Motor neuron (in vitro differentiated cells): ENCODE measurements at places on chromosomes 16 and 17. TPM values are rescaled to one million over a fixed set of nuclear protein-coding genes. Genes with fewer than 3 reads are reported as not detected.

DNA sequence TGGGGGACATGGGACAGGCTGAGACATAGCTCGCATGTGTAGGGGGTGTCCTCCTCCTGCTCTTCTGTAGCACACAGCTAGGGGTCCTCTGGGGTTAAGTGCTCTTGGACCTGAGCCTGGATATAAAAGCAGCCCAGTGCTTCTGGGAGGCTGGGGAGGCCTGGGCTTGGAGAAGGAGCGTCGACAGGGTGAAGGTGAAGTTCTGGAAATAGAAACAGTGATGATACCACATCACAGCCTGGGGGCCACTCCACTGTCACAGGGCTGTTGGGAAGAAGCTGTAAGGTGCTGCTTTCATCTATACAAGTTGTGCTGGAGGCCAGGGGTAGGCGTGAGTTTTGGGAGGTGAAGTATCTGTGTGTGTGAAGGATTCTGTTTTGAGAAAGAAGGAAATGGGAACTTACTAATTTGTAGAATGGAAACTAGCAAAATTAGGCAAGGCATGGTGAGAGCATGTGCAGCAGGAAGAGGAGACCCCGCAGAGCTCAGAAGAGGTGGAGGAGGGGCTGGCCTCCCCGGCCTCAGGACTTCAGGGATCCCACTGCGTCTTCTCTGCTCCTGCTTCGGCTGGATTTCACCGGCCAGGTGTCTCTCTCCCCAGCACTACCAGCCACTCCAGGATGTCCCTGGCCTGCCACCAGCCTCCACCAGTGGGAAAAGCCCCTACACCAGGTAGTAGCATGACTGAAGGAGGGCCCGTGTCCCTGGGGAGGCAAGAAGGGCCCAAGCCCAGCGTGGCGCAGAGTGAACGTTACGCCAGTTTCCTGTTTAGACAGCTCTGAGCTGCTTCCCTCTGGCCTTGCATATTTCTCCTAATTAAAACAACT is 19.4 kb downstream of the PLCG2 start:
- no peak for ATAC-seq

- ATAC-seq, result no peak
Measured at GRCh38 chr17:16374146-16374938, 6.5 kb upstream of the UBB start.

DNA sequence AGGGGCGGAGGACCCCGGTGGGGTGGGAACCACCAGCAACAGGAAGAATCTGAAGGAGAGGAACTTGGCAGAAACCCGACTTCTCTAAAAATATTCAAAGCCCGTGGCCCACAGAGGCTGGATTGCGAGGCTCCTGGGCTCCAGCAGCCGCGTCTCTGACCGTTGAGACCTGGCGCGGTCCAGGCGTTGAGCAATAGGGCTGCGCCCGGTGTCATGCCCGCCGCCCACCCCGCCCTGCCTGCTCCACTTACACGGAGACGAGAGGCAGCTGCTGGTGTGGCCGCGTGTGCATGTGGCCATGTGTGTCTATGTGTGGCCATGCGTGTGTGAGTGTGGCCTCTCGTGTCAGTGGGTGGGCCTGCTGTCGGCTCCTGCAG is 83.6 kb downstream of the IRF8 start:
- ATAC-seq, result no peak

DNA sequence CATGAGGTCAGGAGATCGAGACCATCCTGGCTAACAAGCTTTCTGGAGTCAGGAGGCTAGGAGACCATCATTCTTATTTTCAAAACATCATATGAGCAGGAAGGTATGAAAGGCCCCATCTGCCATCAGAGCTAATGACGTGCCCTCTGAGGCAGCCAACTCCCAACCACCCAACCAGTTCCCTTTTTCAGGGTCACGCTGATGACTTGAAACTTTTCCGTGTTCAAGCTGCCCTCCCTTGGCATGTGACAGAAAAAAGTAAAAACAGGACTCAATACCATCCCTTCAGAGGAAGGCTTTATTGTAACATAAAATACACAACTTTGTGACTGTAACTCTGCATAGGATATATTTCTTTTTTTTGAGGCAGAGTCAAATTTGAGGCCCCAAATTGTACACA is 4.6 kb upstream of the GHDC start:
- ATAC-seq, result no peak

DNA sequence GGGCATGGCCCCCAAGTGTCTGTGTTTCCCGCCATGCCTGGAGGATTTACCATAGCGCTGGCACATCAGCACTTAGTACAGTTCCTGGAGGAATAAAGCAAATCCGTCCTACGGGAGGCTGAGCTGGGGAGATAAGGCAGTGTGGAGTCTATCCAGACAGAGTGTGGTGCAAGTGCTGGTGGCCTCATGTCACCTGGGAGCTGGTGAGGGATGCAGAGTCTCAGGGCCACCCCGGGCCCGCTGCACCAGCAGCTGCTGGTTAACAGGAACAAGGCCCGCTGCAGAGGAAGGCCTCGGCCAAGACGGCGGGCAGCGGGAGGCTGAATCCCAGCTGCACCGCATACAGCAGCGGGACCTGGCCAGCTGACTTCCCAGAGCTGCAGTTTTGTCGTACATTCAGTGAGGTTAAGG is 57.3 kb upstream of the CDC42EP4 start:
- ATAC-seq, result no peak

- peak; percentile 91 for ATAC-seq
Measured at GRCh38 chr17:13024526-13025257, 6.9 kb upstream of the ELAC2 start.

GRCh38 chr17:79927688-79928501 is 88.7 kb upstream of the CBX4 start:
- no peak for ATAC-seq

DNA sequence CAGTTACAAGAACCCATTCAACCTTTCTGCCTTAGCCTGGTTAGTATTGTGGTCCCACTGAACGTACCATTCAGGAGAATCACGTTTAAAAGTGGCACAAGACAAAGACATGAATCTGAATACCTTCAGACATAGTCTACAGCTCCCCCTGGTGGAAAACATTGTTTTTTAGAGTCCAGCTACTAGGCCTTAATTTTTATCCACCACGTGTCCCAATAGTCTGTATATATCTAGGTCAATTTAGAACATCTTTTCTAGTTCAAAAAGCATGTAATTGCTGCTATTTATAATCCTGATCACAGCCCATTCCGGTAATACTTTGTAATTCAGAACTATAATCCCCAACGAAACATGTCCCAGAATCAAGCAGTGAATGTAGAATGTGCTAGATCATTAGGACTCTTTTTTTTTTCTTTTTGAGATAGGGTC is 13.7 kb upstream of the GUCY2D start:
- ATAC-seq, result peak; percentile 45

DNA sequence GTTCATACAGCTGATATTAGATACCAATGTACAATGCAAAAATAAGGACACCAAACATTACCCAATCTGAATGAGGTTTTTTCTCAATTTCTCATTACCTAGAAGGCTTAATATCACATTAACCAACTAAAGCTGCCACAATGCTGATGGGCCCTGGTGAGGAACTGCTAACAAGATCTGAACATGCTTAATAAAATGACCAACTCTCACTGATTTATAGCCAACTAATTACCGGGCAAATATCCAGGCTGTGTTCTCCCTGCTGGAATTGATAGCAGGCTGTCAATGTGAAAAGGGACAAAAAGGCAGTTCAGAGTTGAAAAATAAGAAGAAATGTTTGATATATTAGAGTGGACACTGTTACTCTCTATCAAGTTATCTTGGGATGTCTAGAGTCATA is 124.6 kb downstream of the TOX3 start:
- ATAC-seq, result peak; percentile 68

GRCh38 chr17:64281962-64282752 is 19.1 kb upstream of the TEX2 start:
- peak; percentile 64 for ATAC-seq

GRCh38 chr16:28218109-28218508 is 6.3 kb upstream of the XPO6 start:
- no peak for ATAC-seq

DNA sequence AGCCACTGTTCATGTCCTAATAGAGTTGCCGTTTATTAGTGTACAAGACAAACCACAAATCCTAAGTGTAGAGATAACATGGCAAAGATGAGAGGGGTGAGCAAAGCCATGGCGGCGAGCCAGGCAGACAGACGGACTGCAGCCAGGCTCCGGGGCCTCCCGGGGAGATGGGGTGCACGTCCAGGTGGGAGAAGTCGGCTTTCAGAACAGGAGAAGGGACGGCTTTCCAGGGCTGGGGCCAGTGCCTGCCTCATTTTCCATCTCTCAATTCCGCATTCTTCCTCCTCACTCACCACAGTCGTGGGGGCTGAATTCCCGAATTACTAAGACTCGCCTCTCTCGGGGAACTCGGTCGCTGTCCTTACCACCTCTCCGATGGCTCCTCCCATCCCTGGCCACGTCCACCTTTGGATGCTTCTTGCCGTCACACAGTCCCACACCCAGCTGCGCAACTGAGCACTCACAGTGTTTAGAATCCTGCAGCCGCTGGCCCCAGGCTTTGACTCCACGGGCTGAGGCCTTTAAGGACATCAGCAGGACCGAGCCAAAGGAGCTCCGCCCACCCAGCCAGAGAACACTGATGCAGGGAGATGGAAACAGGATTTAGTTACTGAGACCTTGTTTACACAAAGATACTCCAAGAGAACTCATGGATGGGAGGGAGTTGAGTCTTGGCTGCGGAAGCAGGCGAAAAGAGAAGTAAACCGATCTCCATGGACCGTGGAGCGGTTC is 59.7 kb downstream of the RNF112 start:
- ATAC-seq, result peak; percentile 87

GRCh38 chr17:64156670-64157069 is 26.7 kb upstream of the ERN1 start:
- ATAC-seq, result no peak

DNA sequence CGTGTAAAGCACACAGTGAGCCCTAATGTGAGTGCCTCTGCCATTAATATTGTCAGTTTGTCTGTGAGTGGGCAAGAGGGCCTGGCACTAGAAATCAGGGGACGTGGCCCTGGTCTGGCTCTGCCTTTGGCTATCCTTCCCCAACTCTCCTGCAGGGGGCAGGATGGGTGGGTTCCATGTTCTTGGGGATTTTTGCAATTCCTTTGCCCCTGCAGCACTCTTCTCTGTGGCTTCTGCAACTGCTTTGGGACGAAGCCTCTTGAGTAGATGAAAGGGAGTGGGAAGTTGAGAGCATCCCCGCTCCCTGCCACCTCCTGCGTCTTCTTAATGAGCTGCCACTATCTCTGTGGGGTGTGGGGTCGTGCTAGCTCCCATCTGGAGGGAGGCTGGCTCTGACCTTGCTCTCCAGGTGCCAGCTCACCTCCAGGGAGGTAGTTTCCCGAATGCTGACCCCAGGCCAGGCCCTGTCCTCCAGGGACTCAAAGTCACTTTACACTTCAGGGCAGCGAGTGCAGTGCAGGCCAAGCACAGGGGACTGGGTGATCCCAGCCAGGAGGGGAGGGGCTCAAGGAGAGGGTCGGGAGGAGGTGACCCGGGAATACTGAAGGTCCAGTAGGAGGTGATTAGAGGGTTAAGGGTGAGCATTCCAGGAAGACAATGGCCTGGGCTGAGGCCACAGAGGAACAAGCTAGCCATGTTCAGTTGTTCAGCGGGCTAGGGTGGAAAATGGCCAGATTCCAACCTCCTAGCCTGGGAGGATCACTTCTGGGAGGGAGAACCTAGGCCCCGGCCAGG is 121.0 kb upstream of the NLRP1 start:
- no peak for ATAC-seq

- ATAC-seq, result peak; percentile 74
Measured at GRCh38 chr17:75240394-75241142, 20.8 kb downstream of the GGA3 start.

GRCh38 chr17:83090444-83091256 is 11.2 kb downstream of the METRNL start:
- no peak for ATAC-seq

DNA sequence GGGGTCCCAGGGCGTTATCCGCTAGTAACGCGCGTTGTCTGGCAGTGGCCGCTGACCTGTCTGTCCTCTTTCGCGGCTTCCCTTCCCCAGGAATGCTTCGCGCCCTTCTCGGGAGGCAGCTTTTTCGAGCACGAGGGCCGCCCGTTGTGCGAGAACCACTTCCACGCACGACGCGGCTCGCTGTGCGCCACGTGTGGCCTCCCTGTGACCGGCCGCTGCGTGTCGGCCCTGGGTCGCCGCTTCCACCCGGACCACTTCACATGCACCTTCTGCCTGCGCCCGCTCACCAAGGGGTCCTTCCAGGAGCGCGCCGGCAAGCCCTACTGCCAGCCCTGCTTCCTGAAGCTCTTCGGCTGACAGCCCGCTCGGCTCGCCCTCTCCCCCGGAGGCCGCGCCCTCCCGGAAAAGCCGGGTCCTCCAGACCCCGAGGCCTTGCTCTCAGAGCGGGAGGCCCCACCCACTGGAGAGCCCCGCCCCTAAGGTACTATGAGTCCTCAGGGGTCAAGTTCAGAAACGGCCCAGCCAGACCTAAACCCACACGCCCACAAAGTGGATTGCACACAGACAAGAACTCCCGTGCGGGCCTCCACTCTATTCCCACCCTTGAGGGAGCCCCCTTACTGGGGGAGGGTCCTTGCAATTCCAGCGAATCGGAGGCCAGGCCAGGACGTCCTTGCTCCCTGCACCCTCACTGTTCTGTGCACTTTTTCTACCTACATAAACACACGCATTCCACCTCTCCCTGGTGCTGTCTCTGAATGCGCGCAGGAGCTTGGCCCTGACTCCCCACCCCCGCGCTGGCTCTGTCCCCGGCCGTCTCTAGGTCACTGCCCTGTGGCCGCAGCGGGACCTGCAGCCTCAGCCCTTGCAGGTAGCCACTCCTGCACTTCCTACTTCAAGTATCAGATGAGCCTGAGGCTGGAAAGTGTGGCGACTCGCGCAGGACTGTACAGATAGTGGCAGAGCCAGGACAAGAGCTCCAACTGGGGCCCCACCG is 5.4 kb upstream of the SLC5A2 start:
- ATAC-seq, result peak; percentile 25

DNA sequence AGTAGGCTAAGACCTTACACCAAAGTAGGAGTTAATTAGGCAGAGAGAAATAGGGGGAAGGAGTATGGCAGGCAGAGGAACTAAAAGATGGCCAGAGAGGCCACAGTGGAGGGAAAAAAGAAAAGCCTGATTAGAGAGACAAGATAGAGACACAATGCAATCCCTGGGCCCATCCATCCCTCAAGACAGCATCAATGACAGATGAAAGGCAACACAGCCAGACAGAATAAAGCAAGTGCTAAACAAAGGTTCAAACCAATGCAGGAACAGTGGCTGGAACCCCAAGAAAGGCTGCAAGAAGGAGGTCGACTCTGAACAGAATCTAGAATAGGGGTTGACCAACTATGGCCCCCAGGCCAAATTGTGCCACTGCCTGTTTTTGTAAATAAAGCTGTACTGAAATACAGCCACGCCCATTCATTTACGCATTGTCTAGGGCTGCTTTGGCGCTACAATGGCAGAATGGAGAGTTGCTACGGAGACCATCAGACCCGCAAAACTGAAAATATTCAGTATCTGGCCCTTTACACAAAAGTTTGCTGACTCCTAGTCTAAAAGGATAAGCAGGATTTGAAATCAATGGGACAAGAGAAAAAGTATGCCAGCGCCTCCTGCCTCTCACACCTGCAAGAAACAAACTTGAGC is 473.3 kb upstream of the PSMD7 start:
- peak; percentile 60 for ATAC-seq

- ATAC-seq, result peak; percentile 54
Measured at GRCh38 chr17:73643001-73643851, 1.0 kb downstream of the SDK2 start.

PMFBP1 gene
- total RNA-seq, result 5.9 and 6.4 TPM in 2 replicates

TM4SF5 gene
- total RNA-seq, result not detected in 2 replicates

MAP1LC3B gene
- 58.4 and 61.1 TPM in 2 replicates for total RNA-seq

ARMC5 gene
- total RNA-seq, result 9.7 and 12.3 TPM in 2 replicates

RRAD gene
- 4.1 and 4.7 TPM in 2 replicates for total RNA-seq

UTS2R gene
- 0.11 TPM in 1 of 2 replicates, not detected in the other for total RNA-seq

VMP1 gene
- total RNA-seq, result 302 and 316 TPM in 2 replicates

STAT5B gene
- total RNA-seq, result 24.1 and 26.1 TPM in 2 replicates

IKZF3 gene
- total RNA-seq, result 0.69 and 1.7 TPM in 2 replicates

AMDHD2 gene
- 5.6 and 8.1 TPM in 2 replicates for total RNA-seq
